Stimulated activated CD4-positive, alpha-beta T cell treated with anti-CD3 and anti-CD28 coated beads, Interleukin-12 subunit alpha, Interleukin-12 subunit beta, amount 100 ng/mL, for 48 hours (primary cell): ENCODE measurements at places on chromosomes 16 and 17.

GRCh38 chr16:20931066-20931600, 30.6 kb downstream of the LYRM1 start:
- DNase-seq, result no peak

GRCh38 chr17:67164302-67164701, 80.7 kb downstream of the HELZ start:
- DNase-seq, result no peak

DNA sequence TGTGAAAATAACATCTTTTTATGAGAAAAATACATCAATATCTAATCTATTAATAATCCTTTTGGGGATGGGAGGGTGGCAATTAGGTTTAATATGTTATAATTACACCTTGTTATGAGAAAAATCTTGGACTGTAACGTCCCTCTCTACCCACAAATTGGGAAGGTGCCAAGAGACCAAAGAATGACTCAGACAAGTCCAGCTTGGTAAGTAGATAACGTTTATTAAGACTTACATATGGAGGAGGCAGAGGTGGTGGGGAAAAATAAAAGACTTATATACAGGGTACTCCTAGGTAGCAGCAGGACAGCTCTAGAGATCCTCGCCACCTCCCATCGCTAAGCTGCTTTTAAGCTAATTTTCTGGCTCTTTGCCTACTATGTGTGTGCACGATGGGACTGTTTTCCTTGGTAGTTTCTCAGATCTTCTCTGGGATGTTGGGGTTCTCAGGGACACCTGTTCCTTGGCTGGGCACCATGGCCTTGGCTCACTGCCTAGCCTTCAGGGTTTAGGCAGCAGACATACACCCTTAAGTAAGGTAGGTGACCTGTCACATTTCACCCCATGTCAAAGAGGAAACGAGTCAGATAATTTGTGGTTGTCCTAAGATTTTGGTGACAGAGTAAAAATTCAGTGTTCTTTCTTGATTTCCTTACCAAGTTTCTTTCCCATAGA, 31.5 kb downstream of the RBL2 start:
- DNase-seq, result no peak

DNA sequence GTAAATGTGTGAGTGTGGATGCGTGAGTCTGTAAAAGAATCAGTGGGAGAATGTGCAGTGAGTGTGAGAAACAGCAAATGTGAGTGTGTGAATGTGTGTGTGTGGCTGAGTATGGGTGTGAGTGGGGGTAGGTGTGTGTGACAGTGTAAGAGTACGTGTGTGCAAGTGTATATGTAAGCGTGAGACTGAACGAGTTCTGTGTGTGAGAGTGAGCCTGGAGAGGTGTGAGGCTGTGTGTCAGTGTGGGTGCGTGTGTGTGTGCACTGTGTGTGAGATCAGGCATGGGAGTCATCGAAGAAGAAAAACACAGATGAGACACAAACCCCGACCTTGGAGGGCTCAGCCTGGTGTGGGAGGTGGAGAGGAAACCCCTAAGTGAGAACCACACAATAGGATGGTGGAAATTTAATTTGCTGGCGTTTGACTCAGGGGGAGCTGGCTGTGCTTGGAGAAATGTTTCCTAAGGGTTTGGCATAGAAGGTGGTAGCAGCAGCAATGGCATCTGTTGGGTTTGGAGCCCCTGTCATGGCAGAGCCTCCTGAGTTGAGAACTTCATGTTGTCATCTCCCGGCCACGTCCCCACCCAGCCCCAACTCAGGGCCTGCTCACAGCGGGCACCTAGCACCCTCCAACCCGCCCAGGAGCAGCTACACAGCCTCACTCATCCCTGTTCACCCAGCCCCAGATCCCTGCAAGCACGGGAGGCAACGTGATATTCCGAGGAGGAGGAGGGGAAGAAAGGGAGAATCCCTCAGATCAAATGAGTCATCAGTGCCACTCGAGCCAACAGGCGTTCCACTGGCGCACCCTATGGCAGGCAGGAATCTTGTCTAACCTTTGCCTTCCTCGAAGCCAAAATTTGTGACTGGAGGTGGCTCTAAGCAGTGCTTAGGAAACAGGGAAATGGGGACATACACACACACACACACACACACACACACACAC, 14.3 kb upstream of the NUBP1 start:
- DNase-seq, result no peak

DNA sequence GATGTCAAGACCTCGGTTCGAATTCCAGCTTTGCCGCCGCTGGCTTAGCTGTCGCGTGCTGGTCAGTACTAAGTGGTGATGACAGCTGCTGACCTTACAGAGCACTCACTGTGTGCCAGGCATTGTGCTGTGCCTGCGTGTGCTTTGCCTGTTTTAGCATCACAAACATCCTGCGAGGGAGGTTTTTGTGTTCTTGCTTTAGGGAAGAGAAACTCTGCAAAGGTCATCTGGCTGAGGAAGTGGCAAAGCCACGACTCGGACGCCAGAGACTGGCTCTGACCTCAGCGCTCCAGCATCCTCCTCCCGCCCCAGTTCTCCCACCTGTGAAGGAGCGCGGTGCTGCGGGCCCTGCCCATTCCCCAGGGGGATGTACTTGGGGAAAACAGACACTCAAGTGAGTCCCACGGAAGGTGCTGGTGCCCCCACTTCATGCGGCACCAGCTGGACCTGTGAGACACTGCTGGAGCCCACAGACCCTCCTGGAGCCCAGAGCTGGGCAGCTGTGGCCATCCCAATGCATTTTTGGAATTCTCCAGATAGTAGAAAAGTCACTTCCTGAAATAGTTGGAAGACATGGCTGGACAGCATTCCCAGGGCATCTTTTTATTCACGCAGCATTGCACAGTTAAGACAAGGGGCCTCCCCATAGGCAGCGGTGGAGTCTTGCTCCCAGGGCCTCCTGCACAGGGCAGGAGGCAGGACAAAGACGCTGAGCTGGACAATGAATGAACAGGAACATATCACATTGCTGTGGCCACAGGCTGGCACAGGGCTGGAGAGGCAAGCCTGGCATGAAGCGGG, 20.0 kb upstream of the HERPUD1 start:
- DNase-seq, result no peak

GRCh38 chr16:24670623-24671454, 58.6 kb upstream of the TNRC6A start:
- no peak for DNase-seq
